CD4-positive, alpha-beta T cell treated with Interleukin-1 beta for 1 hour (primary cell): ENCODE measurements at places on chromosomes 3 and 15.

GRCh38 chr15:74027688-74028087, 33.2 kb downstream of the PML start:
- no peak for DNase-seq

GRCh38 chr3:130870423-130870822, 23.5 kb upstream of the ATP2C1 start:
- no peak for DNase-seq

DNA sequence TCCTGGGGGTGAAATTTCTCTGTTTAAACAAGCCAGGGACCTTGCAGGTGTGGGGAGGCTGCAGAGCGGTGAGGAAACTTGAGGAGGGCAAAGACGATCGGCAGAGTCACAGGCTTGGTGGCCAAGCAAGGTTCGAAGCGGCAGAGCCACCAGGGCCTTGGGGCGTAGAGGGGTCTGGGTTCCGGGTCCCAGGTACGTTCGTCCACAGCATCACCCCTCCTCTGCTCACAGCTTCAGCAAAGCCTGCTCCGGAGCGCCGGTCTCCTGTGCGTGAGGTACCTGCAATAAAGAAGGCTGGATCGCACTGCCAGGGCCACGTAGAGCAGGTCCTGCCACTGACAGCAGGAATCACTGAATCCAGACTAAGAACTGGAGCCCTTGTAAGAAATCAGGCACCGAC, 66.8 kb upstream of the PCSK6 start:
- DNase-seq, result no peak

DNA sequence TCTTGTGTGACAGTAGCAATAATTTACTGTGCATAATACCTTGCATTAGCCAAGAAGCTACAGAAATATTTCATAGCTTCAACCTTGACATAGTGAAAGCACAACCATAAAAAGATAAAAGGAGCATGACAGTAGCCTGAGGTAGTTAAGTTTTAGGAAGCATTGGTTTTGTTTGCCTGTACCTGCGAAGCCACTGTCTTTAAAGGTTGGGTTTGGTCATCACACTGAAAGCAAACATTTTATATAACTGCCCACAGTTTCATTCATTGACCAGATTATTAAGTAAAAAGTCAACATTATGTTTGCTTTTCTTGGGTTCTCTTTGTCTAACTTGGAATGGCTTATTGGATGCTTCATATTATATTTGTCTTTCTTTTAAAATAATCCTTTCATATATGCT, 450.1 kb upstream of the IL12A start:
- no peak for DNase-seq

GRCh38 chr3:70726096-70726938, 413.9 kb upstream of the MDFIC2 start:
- no peak for DNase-seq

DNA sequence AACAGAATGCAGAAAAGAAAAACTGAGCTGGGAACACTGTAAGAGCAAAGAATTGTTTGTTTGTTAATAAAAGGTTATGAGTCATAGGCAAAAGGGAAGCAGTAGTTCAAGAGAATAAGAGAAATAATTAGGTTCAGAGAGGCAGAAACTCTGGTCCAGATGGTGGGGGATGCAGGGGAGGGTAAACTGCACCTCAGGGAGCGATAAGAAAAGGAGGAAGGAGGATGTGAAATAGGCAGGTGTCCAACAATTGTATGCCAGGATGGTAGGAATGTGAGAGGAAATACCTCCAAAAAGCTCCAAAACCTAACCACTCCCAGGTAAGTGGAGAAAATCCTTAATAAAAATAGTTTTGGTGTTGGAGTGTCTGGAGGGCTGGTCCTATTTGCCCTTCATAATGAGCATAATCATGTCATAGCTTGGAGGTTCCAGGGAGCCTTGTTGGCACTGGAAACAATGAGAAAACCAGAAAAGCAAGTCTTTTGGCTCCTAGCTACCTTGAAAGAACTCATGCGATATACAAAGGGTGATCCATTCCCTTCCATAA, 405.4 kb upstream of the TBL1XR1 start:
- DNase-seq, result no peak

DNA sequence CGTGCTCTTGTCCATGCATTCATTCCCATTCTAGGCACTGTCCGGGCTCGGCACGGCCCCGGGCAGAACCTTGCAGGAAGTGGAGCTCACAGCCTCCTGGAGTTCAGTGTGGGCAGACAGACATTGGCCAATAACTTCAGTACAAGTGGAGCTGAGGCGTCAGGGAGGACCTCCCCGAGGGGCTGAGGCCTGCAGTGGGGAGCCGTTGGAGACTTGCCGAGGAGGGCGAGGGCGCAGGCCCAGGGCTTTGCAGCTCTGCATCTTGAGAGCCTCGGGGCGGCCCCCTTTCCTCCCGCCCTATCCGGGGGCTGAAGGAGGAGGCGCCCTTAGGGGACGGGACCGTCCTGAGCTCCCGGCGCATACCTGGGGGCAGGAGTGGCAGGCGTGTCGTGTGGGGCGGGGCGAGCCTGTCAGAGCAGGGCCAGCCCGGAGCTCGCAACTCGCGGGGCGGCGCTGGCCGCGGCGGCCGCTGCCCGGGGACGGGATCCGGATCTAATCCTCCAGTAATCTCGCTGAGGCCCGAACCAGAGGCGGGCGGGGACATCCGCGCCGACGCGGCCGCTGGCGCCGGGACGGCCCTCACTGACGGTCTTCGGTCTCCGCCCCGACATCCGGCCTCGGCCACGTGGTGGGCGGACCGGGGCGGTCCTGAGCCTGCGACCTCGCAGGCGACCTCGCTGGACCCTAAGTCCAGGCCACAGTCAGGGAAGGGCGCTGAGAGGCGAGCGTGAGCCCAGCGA, at the start of gene ACY1:
TSS of gene ACY1 (plus strand) at position 698 of the 740 bp plus-strand sequence. CDS start 530 bp downstream, outside the sequence.
- DNase-seq, result peak; percentile 76
